Astrocyte of the cerebellum (primary cell): ENCODE measurements at places on chromosomes 4 and X.

GRCh38 chr4:79088946-79089691, 149.9 kb upstream of the PAQR3 start:
- DNase-seq = no peak

DNA sequence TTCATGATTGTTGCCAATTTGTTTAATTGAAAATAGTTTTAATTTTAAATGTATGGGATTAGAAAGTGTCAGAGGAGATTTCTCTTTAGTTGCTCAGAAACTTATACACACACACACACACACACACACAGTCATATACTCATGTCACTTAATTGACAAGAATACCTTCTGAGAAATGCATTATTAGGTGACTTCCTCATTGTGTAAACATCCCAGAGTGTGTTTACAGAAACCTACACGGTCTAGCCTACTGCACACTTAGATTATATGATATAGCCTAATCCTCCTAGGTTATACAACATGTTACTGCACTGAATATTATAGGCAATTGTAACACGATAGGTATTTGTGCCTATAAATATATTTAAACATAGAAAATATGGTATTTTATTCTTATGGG, 1327.4 kb downstream of the FSTL5 start:
- no peak for DNase-seq

DNA sequence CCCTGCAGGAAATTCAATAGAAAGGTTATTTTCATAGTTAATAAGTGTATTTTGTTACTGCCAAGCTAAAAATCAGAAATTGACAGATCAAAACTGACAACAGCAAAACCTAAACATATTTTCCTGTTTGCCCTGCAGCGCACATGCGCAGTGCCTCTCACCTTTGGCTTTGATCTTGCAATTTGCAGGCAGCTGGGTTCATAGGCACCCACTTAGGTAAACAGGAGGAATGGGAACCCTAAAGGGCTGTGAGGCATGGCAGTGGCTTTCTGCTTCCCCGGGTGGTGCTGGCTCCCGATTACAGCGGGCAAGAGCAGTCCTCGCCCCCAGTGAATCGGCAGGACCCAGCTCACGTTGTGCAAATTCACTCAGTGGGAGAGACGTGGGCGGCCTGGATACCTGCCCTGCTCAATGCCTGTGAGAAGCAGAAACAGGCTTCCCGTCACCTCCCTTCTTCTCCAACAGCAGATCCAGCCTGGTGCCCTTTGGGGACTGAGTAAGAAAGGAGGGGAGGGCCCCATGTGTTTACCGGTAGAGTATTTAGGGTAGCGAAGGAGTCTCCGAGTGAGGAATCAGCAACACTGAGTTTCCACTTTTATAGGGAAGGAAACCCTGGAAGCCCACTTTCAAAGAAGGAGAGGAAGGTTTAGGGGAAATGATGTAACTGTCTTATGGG, 25.7 kb downstream of the CCKAR start:
- no peak for DNase-seq

DNA sequence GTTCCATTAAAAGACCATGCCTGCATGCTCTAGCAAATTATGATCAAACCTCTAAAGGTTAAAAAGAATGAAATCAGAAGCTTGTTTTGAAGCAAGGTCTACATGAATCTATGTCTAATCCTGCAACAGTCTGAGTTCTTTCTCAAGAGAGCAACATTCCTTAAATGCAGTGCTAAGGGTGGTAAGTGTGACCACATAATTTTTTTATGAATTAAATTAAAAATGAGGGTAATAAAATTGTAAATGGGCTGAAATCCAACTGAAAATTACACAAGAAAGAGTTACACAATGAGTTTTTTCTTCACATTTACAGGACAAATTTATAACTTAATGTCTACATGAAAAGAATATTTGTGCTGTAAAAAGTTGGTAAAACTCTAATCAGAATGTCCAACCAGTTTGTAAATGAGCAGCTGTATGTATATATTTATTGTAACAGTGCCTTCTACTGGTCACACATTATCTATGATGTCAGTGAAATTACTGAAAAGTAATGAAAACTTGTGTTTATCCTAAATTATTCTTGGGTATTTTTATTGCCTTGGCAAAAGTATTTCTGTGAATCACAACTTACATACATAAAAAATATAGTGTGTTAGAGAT, 336.3 kb upstream of the PITX2 start:
- DNase-seq = peak; percentile 9

- peak; percentile 4 for DNase-seq
These were observed 30.6 kb downstream of the LONRF3 start for GRCh38 chrX:119004920-119005524.

DNA sequence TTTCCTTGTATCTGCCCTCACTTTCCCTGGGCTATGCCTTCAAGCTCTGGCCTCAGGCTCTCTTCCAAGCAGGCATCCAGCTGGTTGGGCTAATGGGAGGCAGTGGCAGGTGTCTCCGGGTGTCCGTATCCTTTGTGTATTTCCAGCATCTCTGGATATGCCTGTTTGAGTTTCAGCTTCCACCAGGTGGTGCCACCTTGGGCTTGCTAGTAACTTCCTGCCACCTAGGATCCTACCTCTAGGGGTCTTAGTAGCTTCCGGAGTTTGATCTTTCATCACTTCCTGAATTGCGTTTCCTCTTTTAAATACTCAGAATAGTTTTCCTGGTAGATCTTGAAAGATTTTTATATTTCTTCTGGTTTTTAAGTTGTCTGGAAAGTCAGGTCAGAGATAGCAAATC, 23.2 kb upstream of the ANOS1 start:
- DNase-seq = no peak

- DNase-seq = no peak
These were observed 34.8 kb downstream of the ZNF185 start for GRCh38 chrX:152932598-152933175.

- DNase-seq = no peak
These were observed 1.8 kb downstream of the RIPPLY1 start for GRCh38 chrX:106901341-106901740.

DNA sequence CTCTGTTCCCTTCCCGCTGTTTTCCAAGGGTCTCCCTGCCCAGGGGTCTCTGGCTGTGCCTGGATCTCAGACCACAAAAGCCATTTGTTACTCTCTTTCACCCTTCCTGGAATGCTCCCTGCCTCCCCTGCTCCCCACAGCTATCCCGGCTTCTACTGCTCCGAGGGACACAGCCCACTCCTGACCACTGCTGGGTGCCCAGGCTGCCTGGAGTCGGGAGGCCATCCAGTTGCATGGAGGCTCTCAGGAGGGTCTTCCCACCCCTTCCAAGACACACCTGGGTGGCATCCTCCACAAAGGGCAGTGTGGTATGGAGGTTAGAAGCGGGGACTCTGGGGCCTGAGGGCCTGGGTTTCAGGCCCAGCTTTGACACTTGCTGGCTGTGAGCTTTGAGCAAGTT, 101.1 kb downstream of the PPP2R2C start:
- DNase-seq = no peak

DNA sequence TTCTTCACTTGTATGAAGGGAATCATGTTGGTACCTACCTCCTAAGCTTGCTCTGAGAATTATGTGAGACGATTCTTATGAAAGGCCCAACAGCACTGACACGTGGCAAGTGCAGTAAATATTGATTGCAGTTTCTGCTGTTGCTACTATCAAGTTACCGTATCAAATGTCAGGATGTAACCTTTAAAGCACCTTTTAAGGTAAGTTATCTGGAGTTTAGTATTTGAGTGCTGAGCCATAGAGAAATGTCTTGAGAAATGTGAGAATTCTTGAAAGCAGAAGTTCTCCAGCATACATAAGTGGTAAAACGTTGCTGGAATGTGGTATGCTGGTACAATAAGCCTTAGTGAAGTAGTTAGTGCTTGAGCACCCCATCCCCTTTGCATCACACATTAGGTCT, 90.4 kb downstream of the PHOX2B start:
- no peak for DNase-seq

DNA sequence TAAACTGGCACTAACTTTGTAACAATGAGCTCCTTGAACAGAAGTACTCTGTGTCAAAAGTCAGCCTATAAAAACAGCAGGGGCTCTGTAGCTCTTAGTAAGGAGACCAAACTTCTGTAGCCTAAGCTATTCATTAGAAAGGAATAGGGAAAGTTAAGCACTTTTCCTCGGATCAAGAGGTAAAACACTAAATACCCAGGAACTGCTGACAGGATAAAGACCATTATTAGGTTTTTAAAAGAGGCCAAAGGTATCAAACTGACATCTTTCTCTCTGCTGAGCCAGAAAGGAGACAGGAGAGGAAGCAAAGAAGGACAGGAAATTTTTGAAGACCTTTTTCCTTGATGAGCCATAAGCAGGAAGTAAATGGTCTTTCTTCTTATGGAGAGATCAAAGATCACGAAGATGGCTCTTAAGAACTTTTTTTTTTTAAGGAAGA, 31.9 kb downstream of the ANAPC10 start:
- peak; percentile 20 for DNase-seq

GRCh38 chr4:6563935-6564645, 10.9 kb upstream of the MAN2B2 start:
- no peak for DNase-seq

- DNase-seq = no peak
These were observed 404.8 kb downstream of the KLHL13 start for GRCh38 chrX:117711782-117712181.

DNA sequence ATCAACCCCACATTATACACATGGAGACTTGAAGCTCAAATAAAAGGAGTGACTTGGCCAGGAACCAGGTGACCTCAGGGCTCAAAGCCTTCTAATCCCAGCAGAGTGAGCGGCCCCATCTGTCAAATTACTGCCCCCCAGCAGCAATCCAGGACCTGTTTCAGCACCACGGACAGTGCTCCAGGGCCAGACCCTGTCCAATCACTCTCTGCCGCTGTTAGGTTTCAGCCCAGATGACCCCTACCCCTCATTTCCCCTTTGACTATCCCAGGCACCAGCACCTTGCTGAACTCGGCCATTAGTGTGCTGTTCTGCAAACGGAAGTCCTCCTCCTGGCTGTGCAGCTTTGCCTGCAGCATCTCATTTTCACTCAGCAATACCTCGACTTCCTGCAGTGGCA, 5.1 kb downstream of the GRIPAP1 start:
- no peak for DNase-seq

DNA sequence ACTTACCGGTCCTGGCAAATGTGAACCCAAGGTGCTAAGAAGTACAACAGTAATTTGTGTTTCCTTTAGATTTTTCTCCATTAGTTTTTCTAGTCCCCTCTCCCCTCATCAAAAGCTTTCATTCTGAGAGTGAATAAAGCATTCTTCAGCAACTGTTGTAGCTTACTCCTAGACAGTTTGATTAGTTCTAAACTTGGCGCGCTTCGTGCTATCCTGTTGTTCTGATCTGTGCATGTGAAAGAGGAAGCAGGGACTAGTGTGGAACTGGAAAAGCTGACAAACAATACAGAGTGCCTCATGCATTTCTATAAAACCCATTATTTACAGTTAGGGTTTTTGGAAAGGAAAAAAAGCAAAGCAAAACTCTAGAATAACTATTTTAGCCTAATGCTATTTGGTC, 556.9 kb upstream of the SLIT2 start:
- DNase-seq = no peak

DNA sequence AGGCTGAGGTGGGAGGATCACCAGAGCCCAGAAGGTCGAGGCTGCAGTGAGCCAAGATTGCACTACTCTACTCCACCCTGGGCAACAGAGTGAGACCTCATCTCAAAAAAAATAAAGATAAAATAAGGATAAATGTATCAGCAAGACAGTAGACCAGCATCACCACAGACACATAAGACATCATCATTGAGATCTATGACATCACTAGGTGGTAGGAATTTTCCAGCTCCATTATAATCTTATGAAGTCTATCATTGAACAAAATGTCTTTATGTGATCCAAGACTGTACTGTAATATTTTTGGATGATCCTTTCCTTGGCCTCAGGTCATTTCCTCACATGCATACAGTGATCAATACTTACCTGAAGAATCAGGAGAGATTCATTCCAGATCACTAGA, 8.3 kb upstream of the FAM200B start:
- DNase-seq = no peak

DNA sequence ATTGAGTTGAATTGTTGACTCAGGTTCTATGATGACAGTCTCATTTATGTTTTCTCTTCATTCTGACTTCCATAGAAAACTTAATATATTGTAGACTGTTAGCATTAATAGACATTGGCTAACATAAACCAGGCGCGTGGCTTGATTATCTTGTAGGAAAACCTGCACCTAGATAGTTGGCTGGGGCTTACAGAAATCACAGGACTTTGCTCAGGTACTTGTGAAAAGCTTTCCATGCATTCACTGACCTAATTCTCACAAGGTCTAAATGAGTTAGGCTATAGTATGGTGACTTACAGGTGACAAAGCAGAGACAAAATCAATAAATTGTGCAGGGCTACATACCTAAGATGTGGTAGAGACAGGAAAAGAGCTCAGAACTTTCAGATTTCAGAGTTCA, 212.8 kb downstream of the GPAT3 start:
- DNase-seq = no peak

DNA sequence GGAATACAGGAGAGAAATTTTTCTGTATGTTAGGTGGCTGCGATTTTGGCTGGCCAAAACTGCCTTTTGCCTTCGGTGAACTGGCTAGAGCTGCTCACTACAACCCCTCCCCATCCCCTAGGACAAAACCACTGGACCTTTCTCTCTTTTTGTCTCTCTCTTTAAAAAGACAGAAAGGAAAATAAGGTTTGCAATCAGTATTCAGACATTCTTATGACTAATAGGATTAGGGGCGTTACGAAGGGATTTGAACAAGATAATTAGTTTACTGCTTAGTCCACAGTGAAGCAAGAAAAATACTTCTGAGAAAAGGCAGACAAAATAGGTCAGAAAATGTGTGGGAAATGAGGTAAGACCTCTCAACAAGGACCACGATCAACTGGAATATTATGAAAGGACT, 180.4 kb downstream of the SLIT2 start:
- no peak for DNase-seq

DNA sequence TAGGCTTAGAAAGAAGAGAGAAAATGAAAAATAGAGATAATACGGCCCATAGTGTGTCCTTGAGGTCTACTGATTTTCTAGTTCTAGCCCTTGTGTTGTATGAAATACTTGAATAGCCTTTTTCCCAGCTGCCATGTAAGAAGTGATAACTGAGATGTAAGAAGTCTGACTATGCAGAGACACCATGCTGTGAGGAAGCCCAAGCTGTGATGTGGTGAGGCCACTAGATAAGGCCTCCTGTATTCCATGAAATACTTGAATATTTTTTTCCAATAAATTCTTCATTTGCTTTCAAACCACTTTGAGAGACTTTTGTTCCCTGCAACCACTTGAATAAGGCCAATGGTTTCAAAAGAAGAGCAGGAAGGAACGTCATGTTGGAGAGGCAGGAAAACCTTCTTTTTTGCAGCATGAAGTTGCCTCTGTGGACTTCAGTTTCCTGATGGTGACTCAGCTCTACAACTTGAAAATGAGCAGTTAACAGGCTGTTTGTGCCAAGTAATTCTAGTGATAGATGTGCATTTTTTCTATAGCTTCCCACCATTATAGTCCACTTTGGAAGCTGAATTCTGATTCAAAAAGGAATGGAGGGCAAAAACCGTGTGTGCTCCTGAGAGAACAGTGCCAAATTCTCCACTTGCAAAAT, 25.5 kb upstream of the FAM9C start:
- no peak for DNase-seq

- DNase-seq = no peak
These were observed 3.9 kb downstream of the LOC101059915 start for GRCh38 chrX:71671043-71671780.

- DNase-seq = no peak
These were observed 27.4 kb downstream of the NOCT start for GRCh38 chr4:139042981-139043460.
